Cerebellar cortex (tissue), 1 donor: ENCODE measurements at places on chromosomes 6 and 20.

GRCh38 chr20:40265825-40266533 lies 423.1 kb downstream of the MAFB start:
- peak; percentile 13 for DNase-seq

GRCh38 chr6:35237476-35237875 lies 22.1 kb upstream of the ZNF76 start:
- DNase-seq, result no peak

DNA sequence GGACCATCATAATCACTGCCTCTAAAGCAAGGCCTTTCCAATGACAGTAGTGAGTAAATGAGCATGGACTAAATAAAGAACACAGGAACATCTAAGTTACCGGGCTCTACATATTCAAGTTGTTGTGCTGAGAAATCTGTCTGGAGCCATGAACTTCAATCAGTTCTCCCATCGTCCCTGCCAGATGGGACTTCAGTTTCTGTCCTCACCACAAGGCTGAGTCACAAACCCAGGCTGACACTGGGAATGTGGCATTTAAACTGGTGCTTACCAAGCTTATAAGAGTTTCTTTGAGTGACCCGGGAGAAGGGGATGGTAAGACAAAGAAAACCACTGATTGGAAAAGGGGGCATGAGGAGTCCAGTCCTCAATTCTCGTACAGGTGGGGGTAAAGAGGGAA lies 497.0 kb downstream of the MAFB start:
- DNase-seq, result no peak

DNA sequence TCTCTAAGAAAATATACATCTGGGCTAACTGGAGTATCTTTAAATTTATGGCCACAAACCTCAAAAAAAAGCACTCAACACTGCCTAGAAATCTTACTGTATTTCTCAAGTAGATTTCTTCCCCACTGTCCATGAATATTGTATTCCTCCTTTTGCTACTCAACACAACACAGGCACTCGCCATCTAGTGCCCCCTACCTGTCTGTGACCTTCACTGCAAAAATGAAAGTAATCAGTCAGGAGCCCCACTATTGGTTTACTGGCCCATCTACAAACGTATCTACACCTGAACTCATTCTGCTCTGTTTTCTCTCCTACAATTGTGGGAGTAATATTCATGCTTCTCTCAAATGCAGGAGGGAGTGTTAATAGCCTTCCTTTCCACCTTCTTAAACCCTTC lies 58.3 kb downstream of the LY86 start:
- no peak for DNase-seq

DNA sequence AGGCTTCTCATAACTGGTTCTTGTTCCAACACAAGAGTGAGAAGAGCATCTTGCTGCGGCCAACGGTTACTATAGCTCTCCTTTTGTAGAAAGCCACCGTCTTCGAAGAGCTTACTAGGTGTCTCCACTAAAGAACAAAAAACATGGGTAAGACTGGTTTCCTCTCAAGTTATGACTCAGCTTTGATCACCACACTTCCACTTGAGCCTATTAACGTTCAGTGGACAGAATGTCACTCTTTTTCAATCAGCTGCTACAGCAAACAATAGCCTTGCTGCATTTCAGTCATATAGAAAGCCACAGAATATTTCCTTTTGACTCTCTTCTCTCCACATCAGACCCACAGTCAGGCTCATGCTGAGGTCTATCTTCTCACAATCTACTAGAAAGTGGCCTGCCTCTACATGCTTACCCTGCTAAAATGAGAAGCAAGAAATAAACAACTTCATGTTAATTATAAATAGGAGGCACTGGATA lies 243.5 kb upstream of the PREP start:
- DNase-seq, result no peak

DNA sequence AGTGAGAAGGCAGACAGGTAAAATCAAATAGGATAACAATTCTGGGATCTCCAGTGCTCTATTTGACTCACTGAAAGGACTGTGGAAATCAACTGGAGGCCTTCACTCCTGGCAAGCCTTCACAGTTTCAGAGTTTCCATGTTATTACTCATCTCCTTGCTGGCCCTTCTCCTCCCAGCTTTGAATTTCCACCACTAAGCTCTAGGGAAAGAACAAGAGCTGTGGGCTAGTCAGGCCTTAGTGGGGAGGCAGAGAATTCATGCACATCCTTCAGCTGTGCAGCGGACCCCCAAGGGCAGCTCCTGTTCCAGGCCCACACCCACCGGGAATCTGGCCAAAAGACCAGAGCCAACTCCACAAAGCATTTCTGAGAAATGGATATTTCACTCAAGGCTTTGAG lies 26.0 kb downstream of the MYLIP start:
- no peak for DNase-seq

GRCh38 chr6:158060455-158061360 lies 79.0 kb downstream of the SYNJ2 start:
- DNase-seq, result peak; percentile 76

- DNase-seq, result no peak
Measured at GRCh38 chr20:24970754-24971153, 21.7 kb downstream of the CST7 start.

DNA sequence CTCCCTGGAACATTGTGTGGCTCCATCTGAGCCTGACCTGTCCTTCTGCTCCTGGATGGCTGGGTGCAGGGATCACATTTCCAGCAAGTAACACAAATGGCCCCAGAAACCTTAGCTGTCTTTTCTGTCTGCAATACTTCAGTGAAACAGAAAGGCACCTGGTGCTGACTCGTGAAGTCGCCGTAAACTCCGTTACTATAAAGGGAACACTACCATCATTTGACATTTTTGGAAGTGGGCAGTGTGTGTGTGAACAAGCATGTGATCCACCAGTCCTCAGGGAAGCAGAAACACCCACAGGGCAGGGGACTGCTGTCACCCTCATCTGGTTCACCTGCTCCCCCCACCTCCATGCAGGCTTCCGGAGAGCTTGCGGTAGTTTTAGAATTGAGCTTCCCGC lies 23.9 kb downstream of the SERPINB6 start:
- DNase-seq, result no peak

- no peak for DNase-seq
Measured at GRCh38 chr6:35719830-35720733, 16.8 kb upstream of the ARMC12 start.

DNA sequence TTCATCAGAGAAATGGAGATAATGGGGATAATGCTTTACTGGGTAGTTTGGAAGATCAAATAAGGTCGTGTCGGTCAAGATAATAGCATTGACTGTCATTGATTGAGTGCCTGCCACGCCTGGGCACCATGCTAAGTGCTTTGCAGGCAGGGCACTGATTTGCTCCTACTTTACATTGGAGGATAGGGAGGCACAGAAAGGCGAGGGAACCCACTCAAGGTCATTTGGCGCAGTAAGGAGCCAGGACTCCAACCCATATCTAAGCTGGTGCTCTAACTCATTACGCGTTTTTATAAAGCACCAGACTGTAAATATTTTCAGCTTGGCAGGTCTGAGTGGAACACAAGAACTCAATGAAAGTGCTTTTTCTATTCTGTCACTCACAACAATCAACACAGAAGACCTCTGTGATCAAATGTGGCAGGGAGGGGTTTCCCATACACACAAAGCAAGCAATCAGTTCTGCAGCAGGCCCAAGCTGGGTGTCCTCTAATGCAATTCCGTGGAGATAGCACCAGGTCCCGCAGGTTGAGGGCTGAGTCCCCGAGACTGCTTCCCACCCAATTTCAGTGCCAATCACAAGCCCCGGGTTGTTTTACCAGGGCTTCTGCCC lies 373.6 kb downstream of the CDH26 start:
- DNase-seq, result no peak

- no peak for DNase-seq
Measured at GRCh38 chr6:31580438-31580740, 1.8 kb downstream of the LTB start.

DNA sequence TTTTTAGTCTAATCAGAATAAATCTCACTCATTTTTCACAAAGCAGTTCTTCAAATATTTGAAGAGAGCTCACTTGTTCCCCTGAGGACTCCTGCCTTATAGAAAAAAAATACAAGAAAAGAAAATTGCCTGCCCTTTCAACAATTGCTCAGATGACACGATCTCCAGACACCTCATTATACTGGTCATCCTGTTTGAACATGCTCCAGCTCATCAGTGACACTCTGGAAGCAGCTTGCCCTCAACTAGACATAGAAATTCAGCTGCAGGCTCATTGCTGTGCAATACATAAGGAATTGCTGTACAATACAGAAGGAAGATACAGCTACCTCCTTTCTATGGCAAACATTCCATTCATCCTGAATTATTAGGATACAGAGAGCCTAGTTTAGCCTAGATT lies 73.1 kb downstream of the OPN5 start:
- DNase-seq, result no peak

DNA sequence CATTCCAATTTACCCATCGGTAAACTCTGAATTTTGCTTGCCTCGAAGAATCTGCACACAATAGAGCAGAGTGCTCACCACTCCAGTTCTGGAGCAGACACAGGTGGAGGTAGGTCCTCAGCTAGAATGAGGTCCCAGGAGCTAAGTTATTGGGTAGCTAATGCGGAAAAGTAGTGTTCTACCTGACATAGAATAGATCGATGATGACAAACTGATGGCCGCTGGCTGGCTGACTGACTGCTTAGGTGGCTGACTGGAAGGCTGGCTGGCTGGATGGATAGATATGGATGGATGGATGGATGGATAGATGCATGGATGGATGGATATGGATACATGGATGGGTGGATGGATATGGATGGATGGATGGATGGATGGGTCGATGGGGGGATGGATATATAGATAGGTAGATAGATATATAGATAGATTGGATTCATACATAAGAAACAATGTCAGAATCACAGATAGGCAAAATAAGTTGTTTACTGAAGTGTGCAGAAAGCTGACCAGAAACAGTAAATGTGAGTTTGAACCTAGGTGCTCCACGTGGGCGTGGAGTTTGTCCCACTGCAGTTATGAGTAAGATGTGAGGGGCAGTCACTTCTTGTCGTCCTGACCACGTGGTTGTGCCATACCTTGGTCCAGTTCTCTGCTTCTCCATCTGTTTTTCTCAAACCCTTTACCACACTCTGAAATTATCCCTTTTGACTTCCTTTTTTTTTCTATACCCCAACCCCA lies 62.1 kb downstream of the TBXT start:
- DNase-seq, result peak; percentile 3

DNA sequence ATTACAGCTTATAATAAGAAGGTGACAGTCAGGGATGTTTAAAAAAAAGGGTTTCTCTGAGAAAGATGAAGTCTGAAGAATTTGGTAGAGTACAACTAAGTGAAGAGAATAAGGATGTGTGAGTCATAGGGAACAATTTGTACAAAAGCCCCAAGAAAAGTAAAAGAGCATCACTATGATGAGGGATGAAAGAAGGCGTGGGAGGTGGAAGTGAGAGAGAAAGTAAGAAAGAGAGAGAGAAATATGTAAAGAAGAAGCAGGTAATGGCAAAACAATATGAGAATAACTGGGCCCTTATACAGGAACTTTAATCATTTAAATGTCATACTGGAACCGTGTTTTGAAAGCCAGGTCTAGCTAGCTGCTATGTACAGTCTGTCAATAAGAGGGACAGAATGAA lies 179.4 kb downstream of the ASCC3 start:
- DNase-seq, result no peak

DNA sequence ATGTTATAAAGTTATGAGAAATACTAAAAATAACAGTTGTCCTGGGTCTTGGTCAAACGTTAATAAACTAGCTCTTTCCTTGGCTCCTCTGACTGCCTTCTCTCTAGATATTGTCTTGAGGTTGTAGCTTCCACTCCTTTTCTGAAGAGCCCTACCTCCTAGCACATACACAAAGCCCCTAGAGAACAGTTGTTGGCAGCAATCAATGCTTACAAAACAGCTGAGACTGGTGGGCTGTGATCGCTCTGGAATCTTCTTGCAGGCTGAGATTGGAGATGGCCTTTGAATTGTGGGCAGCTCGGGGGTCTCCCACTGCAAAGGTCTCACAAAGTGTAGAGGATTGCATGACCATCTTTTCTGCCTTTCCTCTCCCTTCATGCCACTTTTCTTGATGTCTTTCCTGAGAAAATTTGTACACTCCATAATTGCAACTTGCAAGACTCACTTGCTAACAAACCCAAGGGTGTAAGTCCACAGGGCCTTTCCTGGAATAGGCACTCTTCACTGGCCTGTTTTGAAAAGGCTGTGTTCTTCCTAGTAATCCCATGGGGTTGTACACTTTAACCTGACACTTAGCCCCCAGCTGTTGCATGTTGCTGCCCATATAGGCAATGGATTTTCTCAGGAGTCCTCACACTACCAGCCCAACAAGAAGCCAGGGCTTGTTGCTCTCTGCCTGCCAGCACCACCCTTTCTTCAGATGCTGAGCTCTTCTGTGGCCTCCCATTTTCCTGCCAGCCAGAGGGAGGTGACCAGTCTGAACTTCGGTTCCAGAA lies 99.9 kb downstream of the TCP11 start:
- DNase-seq, result no peak

- no peak for DNase-seq
Measured at GRCh38 chr20:48717095-48717672, 110.6 kb downstream of the PREX1 start.

DNA sequence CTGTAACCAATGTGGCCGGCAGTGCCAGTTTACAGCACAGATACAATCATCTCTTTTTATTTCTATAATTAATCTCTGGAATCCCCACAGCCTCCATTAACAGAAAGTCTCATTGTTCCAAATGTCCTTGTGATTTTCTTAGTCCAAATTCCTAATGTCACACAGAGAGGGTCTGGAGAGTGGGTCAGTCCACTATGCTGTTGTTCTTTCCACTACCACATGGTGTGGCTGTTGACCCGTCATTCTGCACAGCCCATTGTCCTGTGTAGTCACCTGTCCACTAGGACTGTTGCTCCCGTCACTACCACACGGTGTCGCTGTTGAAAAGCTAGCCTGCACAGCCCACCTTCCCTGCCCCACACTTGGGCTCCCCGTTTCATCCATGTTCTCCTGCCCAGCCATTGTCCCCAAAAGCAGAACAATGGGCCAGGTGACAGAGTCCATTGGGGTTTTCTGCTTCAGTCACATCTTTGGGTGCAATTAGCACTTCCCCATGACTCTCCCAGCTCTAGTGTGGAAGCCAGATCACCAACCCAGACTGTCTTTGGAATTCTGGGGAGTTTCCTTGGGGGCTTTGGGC lies 8.6 kb upstream of the LBP start:
- peak; percentile 46 for DNase-seq

- DNase-seq, result no peak
Measured at GRCh38 chr20:53493311-53493857, 100.3 kb downstream of the ZNF217 start.

GRCh38 chr20:37418591-37419109 lies 72.7 kb downstream of the SRC start:
- no peak for DNase-seq

DNA sequence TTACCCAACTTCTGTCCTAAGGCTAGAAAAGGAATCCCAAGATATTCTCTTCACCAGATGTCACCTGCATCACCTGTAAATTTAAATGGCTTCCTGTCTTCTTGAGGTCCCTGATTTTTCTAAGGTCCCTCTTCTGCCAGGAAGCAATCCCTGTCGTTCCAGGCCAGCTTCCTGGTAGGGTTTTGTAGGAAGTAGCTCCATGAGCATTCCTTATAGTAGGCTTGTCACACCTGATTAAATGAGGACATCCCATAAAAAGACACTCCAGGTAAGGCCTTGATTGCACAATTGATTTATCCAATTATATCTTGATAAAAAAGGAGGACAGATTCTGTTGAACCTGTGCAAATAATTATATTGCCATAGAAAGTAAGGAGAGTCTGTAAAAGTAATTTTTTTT lies 8.7 kb downstream of the RAB44 start:
- DNase-seq, result no peak

GRCh38 chr20:1467355-1468116 lies 887 bp upstream of the NSFL1C start:
- no peak for DNase-seq
